ENCODE measurements at places on chromosomes 4 and X.

- no peak for DNase-seq
These were observed 487.0 kb downstream of the TRAM1L1 start for GRCh38 chr4:116598155-116598979.

DNA sequence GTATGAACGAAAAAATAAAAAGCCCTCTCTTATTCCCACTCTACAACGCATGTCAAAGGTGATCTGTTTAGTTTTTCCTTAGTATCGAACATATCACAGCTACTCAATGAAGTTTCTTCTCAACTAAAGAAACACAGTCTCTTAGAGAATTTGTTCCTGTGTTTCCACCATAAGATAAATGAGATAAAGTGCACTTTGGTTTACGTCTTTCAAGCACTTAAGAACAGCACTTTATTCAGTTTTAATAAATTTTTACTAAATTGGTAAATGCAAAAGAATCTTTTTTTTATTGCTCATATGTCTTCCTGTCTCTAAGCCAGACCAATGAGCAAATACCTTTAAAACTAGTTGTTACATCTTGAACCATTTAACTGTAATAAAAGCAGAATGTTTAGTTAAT, 259.8 kb downstream of the CHIC1 start:
- DNase-seq: no peak

DNA sequence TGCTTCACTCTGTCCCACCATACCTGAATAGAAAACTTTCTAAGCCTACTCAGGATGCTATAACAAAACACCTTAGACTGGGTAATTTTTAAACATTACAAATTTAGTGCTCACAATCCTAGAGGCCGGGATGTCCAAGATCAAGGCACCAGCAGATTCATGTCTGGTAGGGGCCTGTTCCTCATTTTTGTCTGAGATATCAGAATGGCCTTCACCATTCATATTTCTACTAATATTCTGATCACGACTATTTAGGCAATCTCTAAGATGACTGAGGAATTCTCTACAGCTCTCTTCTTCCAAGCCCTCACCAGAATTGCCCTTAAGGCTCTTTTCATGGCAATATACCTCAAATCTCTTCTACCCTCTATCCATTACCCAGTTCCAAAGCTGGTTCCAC, 77.4 kb upstream of the NRK start:
- DNase-seq: no peak

DNA sequence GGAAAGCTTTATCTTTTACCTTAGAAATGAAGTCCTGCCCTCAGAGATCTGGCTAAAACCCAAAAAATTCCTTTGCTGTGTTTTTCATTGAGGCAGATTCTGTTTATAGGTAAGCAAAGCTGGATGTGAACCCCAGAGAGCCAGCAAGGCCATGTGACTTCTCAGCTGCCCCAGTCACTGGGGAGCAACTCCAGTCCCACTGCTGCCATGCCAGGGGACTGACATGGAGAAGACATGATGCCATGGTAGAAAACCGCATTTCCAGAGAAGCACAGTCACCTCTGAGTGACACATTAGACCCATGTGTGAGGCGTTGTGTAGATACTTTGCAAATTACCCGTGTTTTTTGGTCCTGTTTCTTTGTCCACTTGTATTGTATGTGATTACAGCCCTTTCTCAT, 45.4 kb downstream of the PTTG2 start:
- no peak for DNase-seq

GRCh38 chrX:22689290-22689689, 310.5 kb upstream of the DDX53 start:
- DNase-seq: no peak

DNA sequence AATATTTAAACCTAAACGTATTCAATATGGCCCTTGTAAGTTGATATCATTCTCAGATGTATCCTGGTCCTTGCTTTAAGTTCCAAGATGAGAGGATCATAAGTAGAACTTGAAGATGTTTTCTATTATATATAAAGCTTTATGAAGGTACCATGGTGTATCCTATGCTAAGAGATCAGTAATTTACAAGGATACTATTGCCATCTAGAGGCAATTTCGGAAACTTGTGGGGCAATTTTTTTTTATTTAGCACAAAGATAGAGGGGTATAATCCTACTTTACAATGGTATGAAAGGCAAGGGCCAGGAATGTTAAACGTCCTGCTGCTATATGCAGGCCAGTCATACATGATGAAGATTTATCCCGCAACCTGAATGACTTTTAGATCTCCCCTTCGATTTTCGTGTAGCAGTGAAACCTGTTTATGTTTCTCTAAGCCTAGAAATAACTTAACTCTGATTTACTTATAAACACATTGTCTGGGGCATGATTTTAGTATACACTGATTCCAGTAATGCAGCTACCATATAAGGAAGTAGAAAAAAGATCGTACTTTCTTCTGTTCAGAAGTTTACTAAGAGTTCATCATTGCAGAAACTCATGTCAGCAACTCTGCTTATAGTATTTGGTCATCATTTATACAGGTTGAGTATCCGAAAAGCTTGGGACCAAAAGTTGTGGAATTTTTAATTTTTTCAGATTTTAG, 2.6 kb downstream of the SLC25A31 start:
- no peak for DNase-seq

DNA sequence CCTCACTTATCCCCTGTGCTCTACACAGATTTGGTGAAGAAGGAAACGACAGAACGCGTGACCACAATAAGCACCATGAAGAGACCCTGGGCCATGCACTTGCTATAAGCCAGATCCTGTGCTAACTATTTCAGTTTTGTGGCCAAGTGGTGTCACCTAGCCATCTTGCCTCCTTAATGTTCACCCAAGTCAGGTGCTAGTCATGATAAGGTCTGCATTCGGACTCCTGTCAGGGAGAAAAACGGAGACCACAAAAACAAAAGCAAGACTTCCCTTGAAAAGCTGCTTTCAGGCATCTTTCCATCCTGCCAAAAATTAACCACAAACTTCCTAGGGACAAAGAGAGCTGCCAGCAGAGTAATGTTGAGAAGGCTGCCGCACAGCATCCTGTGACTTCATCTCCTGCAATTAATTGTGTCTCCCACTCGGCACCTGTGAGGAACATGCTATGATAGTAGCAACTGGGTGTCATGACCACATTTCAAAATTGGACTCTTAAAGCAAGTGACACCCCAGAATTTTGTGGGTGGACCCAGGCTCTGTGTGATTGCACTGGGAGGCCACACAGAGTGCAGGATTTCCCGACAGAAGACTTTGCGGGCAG, 8.8 kb upstream of the IDS start:
- DNase-seq: no peak

- DNase-seq: no peak
These were observed 349.9 kb upstream of the KLF3 start for GRCh38 chr4:38313999-38314561.

GRCh38 chr4:60962286-60962685, 237.8 kb upstream of the ADGRL3 start:
- DNase-seq: no peak

GRCh38 chr4:85165808-85166207, 199.3 kb upstream of the WDFY3 start:
- DNase-seq: no peak

- DNase-seq: no peak
These were observed 37.7 kb upstream of the VMA21 start for GRCh38 chrX:151359341-151359740.

GRCh38 chr4:107888237-107888636, 43.1 kb upstream of the CYP2U1 start:
- no peak for DNase-seq

DNA sequence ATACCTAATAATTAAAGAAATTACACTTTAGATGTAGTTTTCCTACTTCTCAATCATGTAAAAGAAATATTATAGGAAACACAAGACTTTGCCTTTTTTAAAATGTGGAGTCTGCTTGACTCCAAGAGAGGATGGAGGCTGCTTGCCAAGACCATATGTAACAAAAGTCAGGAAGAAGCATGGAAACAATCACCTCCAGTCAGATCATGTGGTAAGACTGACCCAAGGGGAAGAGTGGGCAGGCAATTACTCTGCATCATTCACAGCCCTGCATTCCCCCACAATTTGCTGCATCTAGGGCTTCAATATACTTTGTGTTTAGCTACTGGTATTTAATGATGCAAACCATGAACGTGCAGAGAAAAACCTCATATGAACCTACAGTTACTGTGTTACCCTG, 78.0 kb upstream of the RXFP1 start:
- DNase-seq: no peak

GRCh38 chrX:12278151-12278550, 139.9 kb downstream of the FRMPD4 start:
- no peak for DNase-seq

DNA sequence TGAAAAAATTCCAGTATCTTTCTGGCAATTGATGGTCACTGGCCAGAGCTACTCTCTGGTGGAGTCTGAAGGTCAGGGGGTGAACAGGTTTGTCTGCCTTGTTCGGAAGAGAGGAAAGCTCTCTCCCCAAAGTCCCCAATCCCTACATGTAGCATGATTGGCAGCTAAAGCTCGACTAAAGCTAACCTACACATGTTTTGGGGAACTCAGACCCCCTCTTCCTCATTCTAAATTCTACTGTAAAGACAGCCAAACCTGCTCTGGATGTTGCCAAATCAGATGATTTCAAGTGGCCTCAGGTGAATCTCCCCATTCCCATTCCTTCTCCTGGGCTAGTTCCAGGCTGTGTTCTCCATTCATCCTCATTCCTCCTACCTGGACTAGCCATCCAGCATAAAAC, 84.1 kb downstream of the MSN start:
- DNase-seq: no peak

DNA sequence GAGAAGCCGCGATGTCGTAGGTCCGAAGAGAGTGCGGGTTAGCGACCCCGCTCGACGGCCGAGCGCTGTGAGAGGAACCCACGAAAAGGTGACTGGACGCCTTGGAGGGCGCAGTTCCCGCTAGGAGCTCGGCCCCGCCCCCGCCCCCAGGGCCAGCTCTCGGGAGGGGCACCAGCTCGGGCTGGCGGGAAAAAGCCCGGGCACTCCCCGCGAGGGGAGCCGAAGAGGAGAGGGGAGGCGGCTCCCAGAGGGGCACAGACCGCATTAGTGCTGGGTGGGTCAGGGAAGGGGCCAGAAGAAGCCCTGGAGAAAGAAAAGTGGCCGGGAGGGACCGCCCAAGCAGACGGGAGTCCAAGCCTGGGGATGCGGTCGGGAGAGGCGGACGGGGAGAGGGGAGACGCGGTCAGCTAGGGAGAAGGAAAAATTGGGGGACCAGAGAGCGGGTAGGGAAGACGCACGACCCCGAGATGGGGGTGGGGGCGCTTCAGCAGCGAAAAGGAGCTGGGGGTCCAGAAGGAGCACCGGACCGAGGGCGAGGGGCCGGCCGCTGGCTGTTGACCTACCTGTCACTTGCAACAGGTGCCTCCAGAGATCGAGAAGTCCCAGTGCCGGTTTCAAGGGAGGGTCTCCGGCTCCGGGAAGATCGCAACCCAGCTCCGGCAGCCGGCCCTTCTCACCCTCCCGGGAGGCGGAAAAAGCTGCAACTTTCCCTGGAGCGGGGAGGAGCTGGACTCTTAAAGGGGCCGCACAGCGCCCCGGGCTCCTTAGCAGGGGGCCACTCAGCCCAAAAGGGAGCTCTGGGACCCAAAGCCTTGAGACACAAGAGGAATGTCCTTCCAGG, at the start of gene SYTL4:
Gene SYTL4 (minus strand): TSS at position 681 of the 841 bp plus-strand sequence. CDS start 30,084 bp downstream, outside the sequence.
- DNase-seq: no peak

- no peak for DNase-seq
These were observed 44.0 kb downstream of the SLC25A5 start for GRCh38 chrX:119512146-119512800.

DNA sequence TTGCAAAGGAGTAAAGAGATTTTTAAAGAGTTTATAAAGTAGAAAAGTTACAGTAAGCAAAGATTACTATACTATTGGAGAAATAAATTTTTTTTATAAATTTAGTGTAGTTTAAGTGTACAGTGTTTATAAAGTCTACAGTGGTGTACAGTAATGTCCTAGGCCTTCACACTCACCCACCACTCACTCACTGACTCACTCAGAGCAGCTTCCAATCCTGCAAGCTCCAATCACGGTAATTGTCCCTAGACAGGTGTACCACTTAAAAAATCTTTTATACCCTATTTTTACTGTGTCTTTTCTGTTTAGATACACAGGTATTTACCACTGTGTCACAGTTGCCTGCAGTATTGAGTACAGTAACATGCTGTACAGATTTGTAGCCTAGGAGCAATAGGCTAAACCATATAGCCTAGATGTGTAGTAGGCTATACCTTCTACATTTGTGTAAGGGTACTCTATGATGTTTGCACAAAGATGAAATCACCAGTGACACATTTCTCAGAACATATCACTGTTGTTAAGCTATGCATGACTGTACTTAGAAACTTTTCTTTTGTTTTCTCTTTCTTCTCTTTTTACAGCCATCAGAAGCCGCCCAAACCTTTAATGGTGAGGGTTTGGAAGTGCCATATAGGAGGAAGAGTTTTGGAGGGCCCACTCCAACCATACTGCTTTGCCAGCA, 11.8 kb upstream of the SH3RF1 start:
- DNase-seq: no peak

GRCh38 chr4:92270908-92271307, 32.9 kb upstream of the GRID2 start:
- DNase-seq: no peak

GRCh38 chr4:139826426-139826825, 160.8 kb downstream of the MGST2 start:
- no peak for DNase-seq

GRCh38 chr4:138666366-138666765, 349.2 kb upstream of the NOCT start:
- DNase-seq: no peak

GRCh38 chr4:15130441-15130840, 128.2 kb downstream of the CPEB2 start:
- no peak for DNase-seq

- DNase-seq: no peak
These were observed 11.0 kb downstream of the NEIL3 start for GRCh38 chr4:177320721-177321120.

DNA sequence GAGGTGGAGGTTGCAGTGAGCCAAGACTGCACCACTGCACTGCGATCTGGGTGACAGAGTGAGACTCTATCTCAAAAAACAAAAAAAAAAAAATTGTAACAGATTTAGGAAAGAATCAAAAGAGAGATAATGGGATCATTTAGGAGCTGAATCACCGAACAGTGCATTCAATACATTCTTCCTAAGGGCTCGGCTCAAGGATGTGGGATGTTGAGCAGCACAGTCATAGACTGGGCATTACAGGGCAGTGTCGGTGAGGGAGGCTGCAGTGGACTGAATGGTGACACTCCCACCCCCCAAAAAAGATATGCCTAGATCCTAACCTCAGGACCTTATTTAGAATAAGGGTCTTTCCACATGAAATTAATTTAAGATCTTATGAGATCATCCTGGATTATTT, 70.0 kb downstream of the EVC2 start:
- no peak for DNase-seq

DNA sequence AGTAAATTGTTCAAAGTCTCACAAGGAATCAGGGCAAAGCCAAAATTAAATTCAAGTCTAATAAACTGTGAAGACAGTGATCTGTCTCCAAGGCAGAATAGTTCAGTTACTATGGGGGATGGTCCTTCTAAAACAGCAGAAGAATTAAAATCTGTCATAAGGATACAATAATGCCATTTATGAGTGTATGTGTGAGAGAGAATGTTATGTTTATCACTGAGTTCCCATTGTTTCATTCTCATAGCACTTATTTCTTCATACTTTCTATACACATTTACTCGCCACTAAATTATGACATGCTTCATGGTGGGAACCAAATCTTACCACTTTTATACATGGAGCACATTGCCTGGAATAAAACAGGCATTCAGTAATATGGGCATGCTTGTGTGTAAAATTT, 102.5 kb downstream of the AMMECR1 start:
- no peak for DNase-seq

- DNase-seq: no peak
These were observed 11.3 kb downstream of the RGS12 start for GRCh38 chr4:3303923-3304710.

GRCh38 chr4:93461541-93461940, 367.0 kb upstream of the ATOH1 start:
- DNase-seq: no peak
